ENCODE measurements at places on chromosomes 11 and 22.

DNA sequence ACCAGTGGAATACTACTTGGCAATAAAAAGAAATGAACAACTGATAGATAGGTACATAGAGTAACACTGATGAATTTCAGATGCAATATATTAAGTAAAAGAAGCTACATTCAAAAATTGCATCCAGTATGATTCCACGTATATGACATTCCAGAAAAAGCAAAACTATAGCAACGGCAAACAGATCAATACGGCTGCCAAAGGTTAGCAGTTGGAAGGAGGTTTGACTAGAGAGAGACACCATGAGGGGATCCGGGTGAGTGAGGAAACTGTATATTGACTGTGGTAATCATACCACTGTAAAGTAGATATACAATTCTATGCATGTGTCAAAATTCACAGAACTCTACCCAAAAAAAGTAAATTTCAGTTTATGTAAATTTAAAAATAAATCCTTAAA, 28.7 kb downstream of the CADM1 start:
- DNase-seq: no peak

- peak; percentile 64 for DNase-seq
Measured at GRCh38 chr11:75597636-75598035, 35.6 kb downstream of the SERPINH1 start.

- DNase-seq: no peak
Measured at GRCh38 chr11:61034111-61034510, 62.6 kb downstream of the CD6 start.

DNA sequence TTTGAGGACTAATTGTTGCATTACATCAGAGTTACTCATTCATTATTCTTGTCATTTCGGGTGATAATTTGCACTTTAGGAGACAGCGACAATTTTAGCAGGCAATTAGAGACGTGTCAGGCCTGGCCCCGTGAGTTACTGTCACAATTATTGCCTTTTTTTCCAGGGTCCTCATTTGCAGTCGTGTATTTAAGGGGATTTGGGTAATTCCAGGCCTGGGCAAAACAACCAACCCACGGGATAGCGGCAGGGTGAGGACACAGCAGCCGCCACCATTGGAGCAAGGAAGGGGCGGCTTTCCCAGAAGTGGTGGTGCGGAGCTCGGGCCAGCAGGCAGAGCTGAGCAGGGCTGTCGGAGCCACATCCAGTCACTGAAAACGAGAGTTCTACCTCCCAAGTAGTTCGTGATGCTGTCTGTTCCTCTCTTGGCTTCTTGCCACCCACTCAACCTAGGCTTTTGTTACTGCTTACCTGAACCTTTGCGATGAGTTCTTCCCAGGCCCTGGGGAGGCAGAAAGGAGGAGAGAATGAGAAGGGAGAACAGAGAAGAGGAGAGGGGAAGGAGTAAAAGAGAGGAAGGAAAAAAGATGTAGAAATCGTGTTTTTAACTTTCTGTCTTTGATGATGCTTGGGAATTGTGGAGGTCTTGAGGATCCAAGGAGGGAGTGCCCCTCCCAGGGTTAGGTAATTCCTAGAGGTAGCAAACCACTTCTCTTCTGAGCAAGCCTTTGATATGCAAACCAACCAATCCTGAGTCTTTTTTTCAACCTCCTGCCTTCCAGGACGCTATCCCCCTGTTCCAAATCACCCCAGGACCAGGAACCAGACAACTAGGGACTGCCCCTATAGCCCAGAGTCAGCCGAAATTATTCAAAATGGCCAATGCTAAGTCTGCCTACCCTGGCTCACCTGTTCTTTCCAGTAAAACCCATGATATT, 236.1 kb downstream of the MIAT start:
- peak; percentile 48 for DNase-seq

- DNase-seq: no peak
Measured at GRCh38 chr22:29806196-29806595, 31.9 kb downstream of the ASCC2 start.

GRCh38 chr22:40212121-40212520, 34.4 kb downstream of the TNRC6B start:
- DNase-seq: no peak

DNA sequence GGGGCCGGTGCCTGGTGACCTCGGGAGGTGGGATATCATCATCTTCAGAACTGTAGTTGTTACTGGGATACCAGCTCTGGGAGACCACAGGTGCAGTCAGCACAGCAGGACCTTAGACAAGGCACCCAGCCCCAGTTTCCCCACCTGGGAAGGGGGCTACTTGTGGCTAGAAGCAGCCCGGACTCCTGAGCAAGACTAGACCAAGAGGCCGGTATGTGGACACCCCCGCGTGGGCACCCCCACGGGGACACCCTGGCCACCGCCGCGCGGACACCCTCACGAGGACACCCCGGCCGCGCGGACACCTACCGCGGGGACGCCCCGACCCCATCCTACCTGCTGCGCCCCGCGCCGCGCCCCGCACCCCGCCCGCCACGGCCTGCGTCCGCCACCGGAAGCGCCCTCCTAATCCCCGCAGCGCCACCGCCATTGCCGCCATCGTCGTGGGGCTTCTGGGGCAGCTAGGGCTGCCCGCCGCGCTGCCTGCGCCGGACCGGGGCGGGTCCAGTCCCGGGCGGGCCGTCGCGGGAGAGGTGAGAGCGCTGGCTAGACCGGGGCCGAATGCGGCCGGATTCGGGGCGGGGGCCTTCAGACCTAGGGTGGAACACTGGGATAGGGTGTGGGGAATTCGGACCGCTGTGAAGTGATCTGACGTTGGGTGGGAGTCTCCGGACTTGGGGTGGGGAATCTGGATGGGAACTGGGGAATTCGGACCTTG, at the start of the genes COMT and TXNRD2:
TSS of gene COMT (plus strand) at position 408 of the 718 bp plus-strand sequence. CDS start 20,755 bp downstream, outside the sequence.
TSS of gene TXNRD2 (minus strand) at position 454 of the 718 bp plus-strand sequence. CDS start at position 439, 15 bp downstream.
- no peak for DNase-seq

- no peak for DNase-seq
Measured at GRCh38 chr11:61279934-61280659, 15.0 kb downstream of the VWCE start.

DNA sequence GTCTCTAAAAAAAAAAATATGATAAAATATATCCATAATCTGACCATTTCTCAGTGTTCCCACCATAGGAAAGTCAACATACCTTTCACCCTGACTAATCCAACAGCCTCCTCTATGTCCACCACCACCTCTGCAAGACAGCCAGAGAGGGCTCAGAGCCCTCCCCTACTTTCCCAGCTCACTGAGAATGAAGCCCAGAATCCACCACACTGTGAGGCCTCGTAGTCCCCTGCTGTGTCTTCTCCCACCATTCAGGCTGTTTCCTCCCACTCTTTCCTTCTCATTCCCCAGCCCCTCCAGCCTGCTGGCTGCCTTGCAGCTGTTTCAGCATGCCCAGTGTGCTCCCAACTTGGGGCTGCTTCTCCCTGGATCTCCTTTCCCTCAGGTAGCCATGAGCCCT, 27.0 kb downstream of the SGSM3 start:
- DNase-seq: no peak

- DNase-seq: no peak
Measured at GRCh38 chr11:19767627-19768151, 55.1 kb downstream of the NAV2 start.

DNA sequence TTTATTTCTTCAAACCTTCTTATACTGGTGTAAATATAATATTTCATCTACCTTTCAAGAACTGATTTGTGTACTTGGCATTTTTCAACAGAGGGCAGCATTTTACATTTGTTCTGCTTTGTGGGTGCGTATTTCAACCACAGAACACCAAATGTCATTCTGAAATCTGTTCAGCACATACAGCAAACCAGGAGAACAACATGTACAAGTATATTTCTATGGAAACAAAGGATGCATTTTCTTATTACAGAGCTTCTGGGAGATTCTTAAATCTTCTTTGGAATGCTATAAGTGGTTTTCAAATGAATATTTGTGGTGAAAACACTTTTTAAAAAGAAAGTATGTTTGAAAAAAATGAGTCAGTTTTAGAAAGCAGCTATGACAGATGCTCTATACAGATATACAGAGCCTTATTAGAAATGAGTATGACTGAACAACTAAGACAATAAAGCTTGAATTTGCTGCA, 946.0 kb downstream of the FAM181B start:
- no peak for DNase-seq

- no peak for DNase-seq
Measured at GRCh38 chr11:33913991-33914390, 22.1 kb upstream of the LMO2 start.

GRCh38 chr11:3904228-3904627, 48.8 kb downstream of the STIM1 start:
- DNase-seq: no peak

DNA sequence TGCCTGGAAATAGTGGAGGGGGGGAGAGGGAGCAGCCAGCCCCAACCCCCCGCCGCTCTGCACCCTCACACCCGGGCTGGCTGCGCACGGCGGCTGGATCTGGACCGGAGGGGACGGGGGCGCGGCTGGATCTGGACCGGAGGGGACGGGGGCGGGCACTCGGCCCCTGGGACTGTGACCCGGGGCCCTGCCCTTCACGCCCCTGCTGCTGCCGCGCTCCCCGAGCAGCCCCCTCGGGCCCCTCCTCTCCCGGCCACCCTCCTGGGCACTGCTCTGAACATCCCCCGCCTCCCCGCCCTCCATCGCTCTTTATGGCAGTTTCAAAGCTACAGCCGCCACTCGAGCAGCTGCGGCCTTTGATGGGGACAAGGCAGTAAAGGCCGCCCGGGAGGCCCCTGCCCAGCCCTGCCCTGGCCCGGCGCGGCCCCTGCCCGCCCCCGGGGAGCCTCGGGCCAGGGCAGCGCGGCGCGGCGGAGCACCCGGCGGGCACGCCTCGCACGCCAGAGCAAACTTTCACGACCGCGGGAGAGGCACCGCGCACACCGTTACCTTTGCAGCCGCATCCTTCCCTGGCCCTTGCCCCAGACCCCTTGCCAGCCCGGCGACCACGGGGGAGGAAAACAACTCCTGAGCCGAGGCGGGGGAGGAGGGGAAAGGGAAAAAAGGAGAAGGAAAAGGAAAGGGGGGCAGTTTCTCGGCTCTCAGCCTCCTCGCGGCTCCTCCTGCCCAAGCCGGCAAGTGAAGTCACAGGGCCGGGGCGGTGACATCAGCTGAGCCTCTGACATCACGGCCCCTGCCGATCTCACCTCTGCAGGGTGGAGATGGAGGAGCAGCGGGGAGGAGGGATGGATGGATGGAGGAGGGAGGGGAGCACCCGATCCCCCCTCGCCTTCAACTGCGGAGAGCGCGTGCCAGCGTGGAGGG, 13.1 kb upstream of the TCF20 start:
- DNase-seq: peak; percentile 85

- no peak for DNase-seq
Measured at GRCh38 chr11:19632499-19632834, 80.2 kb upstream of the NAV2 start.

DNA sequence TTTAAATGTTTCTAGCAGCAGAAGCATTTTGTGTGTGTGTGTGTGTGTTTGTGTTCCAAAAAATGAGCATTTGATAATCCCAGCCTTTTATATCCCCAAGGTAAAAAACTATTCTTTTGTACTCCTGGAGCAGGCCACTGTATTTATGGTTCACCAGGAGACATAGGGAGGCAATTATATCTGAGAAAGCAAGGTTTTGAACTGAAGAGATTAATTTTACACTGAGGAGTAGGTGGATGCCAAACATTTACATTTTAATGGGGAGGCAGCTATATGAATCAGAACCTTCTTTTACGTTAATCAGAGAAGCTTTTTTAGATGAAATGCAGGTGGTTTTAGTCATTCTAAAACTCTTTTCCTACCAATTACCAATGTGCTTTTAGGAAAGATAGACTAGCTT, 1374.0 kb upstream of the TENM4 start:
- no peak for DNase-seq

DNA sequence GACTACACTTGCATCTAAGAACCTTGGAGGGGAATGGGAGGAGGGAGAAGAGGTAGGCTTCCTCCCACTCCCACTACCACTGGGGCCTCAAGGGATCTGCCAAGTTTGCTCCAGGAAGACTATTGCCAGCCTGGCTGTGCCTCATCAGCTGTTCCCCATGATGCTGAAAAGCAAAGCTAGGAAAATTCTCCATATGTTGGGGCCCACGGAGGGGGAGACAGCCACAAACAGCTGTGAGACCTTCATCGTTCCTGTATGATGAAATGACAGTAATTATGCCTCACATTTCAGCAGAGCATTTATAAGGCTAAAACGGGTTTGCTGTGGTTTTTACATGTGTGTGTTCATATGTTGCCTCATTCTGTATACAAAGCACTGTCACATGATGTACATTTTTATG, 6.7 kb downstream of the DSCAML1 start:
- no peak for DNase-seq

- no peak for DNase-seq
Measured at GRCh38 chr11:61123775-61124571, 21.7 kb downstream of the CD5 start.

- DNase-seq: peak; percentile 87
Measured at GRCh38 chr22:20970939-20971657, 4.0 kb downstream of the AIFM3 start.

DNA sequence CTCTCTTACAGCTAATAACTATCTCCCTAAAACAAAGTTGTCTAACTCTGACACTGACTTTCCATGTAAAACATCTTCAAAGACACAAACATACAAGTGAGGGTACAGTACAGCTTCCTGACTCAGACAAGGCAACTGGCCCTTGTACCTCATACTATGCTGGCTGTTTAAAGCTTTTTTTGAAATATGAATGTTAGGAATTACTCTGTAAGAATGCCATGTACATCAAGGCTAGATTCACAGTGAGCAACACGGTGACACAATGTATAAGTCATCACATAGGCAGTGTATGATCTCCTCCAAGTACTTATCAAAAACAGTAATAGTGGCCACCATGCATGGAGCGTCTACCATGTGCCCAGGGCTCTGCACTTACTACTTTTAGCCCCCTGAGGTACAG, 28.6 kb downstream of the ALG8 start:
- DNase-seq: no peak

DNA sequence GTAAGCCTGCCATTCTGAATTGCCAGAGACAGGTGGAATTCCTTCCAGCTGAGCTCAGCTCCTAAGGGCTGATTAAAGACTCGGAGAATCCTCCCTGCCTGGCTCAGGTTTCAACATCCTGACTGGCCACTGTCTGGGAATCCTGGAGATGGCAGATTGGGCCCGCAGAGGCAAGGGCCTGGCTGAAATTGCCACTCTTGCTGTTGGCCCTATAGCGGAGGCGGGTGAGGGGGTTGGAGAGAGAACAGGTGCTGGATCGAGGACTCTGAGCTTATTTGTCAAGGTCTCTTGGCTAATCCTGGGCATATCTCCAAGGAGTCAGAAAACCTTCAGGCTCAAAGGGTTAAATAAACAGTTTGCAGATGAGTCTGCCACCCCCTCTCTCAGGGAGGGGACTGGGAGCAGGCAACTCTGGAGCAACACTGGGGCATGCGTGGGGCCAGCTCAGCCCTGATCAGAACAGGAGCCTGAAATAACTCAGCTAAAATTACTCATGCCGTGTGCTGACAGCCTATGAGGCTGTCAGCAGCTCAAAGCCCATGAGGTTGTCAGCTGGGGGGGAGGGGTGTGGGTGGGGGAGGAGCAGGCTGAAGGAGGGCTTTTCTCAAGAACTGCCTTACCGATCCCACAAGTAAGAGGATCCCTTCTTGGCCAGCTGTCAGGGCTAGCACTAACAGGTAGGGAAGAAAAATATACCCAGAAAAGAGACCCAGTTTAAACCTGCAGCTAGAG, 14.7 kb upstream of the MFRP start:
- peak; percentile 80 for DNase-seq
